CD4-positive, alpha-beta T cell treated with Interleukin-15 for 4 hours (primary cell): ENCODE measurements at places on chromosomes 3 and 15.

DNA sequence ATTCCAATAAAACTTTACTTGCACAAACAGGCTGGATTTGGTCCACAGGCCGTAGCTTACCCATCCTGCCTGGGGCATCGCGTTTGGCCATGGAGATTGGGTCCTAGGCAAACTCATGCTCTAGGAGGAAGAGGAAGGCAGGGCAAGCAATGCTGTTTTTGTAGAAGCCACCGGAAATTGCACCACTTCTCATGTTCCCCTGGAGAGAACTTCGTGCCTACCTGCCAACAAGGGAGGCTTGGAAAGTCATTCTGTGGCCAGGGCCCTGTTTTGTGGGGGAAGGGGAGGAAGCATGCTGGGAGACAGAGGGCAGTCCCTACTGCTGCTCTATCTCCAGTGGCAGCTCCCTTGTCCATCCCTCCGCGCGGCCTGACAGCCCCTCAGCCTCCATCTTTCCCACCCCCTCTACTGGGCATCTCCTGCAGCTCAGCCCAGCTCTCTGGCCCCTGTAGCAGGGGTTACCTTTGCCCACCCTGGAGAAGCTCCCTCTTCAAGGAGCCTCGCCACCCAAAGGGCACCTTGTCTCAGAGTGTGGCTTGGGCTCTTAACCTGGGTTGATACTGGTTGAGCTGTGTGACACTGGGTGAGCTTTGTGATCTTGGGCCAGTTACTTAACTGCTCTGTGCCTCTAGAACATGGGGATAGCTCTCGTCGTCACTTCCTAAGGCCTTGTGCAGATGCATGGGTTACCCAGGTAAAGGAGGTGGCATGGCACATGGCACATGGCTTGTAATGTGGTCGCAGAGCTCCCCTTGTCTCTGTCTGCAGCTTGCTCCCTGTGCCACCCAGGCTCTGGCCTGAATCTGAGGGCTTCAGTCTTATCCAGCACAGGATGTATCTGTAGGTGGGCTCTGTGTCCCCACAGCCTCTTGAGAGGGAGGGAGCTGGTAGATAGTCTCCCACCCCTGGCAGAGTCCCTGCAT is 6.1 kb downstream of the ABTB1 start:
- no peak for DNase-seq

DNA sequence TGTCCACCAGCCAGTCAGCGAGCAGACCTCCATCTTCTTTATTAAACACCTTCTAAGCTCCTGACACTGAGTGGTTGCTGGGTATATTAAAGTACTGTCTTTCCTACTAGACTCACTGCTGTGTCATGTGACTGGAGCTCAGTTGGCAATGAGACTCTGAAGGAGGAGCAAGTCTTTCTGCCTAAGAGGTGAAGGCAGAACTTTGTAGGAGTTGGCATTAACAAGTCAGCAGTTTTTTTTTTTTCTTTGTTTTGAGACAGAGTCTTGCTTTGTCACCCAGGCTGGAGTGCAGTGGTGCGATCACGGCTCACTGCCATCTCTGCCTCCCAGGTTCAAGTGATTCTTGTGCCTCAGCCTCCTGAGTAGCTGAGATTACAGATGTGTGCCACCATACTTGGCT is 62.2 kb downstream of the ABHD5 start:
- no peak for DNase-seq

DNA sequence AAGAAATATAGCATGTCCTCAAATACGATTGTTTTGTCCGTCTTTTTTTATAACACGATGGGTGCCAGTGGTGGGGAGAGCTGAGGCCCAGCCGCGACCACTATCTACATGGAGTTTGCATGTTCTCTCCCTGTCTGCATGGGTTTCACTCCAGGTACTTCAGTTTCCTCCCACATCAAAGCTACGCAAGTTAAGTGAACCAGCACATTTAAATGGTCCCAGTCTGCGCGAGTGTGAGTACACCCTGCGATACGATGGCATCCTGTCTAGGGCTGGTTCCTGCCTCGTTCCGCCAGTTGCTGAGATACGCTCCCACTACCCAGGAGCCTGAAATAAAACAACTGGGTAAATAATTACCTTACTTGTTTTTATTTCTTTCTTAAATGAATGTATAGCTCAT is 40.6 kb downstream of the ATP13A3 start:
- DNase-seq = no peak

DNA sequence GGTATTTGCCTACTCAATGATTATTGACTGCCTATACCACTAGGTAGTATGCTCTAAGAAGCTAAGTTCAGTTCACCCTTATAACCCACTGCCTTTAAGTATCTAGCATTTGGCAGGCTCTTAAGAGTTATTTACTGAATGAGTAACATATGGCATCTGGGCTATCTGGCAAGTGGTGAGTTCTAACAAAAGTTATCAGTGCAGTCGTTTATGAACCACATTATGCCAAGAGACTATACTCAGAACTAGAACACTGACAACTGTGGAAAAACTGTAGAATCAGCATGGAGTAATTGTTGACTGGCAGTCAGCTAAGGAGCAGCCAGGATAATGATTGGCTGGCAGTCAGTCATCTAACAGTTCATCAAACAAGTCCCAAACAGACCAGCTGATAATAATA is 25.8 kb downstream of the RAF1 start:
- no peak for DNase-seq

GRCh38 chr3:115709931-115710330 is 86.6 kb downstream of the GAP43 start:
- DNase-seq = no peak

- DNase-seq = no peak
Measured at GRCh38 chr3:187334904-187335303, 33.3 kb upstream of the RTP4 start.
